K562 (cell line): ENCODE measurements at places on chromosomes 1 and 21.

- H3K4me1 ChIP-seq: peaks cover 19% of the 10 kb centered on the region; the same call in 2 of the 3 replicates
- no peak overlapping the region for H3K27ac ChIP-seq
- no peak overlapping the region for H3K4me3 ChIP-seq
- peak; percentile 71 for DNase-seq
- no peaks in the 10 kb centered on the region for H3K36me3 ChIP-seq
- H3K27me3 ChIP-seq: no peaks in the 10 kb centered on the region; the same call in 1 of the 2 replicates
These were observed 85.2 kb downstream of the TBX19 start for GRCh38 chr1:168365719-168366479.

GRCh38 chr1:46039571-46040052, 92.8 kb downstream of the PIK3R3 start:
- H3K36me3 ChIP-seq: peaks cover 2% of the 10 kb centered on the region; the same call in 1 of the 3 replicates
- no peaks in the 10 kb centered on the region for H3K27me3 ChIP-seq
- DNase-seq: no peak
- no peak overlapping the region for H3K27ac ChIP-seq
- peaks cover 12% of the 10 kb centered on the region for H3K4me1 ChIP-seq

DNA sequence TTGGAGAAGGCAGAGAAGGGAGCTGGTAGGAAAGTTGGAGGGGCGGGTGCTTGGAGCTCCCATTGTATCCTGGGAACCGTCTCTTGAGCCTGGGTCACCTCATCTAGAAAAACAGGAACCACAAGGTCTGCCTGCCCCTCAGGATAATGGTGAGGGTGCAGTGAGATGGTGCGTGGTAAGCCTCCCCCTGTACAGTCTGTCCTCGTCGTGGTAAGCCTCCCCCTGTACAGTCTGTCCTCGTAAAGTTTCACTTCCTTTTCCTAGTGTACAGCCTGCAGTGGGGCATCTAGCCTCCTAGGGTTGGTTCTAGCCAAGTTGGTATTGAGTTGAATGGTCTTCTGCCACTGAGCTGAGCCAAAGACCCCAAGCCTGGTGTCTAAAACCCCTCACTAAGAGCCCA, 66.5 kb upstream of the IGSF21 start:
- no peaks in the 10 kb centered on the region; the same call in 1 of the 2 replicates for H3K27me3 ChIP-seq
- no peak overlapping the region for H3K27ac ChIP-seq
- no peak for DNase-seq
- no peak overlapping the region for H3K4me3 ChIP-seq

DNA sequence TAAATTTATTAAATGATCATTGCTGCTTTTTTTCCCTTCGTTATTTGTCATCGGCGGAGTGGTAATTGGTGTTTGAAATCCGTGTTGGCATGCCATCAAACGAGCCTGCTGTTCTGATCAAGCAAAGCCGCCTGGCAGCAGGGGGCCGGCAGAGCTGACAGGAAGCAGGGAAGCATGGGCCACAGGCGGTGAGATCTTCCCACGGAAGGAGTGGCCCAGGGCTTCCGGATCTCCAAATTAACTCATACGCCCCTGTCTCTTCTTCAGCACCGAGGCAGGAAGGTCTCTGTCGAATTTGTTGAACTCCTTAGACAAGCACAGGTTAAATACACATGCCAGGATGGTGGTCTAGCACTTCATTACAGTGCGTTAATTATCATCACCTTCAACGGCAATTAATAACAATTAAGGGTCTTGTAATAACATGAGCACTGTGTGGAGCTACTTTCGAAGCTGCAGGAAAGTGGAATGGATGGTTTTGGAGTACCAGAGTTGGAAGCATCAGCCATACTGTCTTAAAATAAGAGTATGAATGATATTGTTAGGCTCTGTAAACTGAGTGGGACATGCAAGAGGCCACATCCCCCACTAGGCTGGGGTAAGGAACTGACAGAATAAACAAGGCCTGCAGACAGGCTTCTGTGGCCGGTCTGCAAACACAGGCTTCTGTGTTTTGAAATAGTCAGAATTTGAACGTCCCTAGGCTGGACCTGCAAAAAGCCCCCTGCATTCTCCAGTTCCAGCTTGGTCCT, 199.4 kb upstream of the DAB1 start:
- H3K4me1 ChIP-seq: no peaks in the 10 kb centered on the region
- no peaks in the 10 kb centered on the region for H3K36me3 ChIP-seq
- H3K4me3 ChIP-seq: no peak overlapping the region
- no peaks in the 10 kb centered on the region for H3K27me3 ChIP-seq
- peak; percentile 8 for DNase-seq

- H3K27me3 ChIP-seq: no peaks in the 10 kb centered on the region
- H3K4me1 ChIP-seq: no peaks in the 10 kb centered on the region
- no peak overlapping the region for H3K4me3 ChIP-seq
- DNase-seq: no peak
These were observed 21.5 kb downstream of the LRIG2 start for GRCh38 chr1:113094506-113094905.

DNA sequence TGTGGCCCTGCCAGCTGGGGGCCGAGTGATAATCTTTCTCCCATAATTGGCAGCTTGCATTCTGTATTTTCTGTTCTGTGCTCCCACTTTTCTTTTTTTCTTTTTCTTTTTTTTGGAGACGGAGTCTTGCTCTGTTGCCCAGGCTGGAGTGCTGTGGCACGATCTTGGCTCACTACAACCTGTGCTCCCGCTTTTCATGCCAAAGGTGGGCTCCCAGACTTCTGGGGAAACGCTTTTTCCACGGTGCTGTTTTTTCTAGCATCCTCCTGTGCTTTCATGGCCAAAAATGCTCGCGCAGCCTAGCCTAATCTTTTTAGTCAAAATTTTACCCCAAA, 585 bp upstream of the AHCTF1 start:
- peak overlapping the region; percentile 97 for H3K4me3 ChIP-seq
- peak overlapping the region; percentile 94 for H3K27ac ChIP-seq
- peaks cover 21% of the 10 kb centered on the region for H3K36me3 ChIP-seq
- DNase-seq: no peak
- peaks cover 11% of the 10 kb centered on the region for H3K4me1 ChIP-seq

DNA sequence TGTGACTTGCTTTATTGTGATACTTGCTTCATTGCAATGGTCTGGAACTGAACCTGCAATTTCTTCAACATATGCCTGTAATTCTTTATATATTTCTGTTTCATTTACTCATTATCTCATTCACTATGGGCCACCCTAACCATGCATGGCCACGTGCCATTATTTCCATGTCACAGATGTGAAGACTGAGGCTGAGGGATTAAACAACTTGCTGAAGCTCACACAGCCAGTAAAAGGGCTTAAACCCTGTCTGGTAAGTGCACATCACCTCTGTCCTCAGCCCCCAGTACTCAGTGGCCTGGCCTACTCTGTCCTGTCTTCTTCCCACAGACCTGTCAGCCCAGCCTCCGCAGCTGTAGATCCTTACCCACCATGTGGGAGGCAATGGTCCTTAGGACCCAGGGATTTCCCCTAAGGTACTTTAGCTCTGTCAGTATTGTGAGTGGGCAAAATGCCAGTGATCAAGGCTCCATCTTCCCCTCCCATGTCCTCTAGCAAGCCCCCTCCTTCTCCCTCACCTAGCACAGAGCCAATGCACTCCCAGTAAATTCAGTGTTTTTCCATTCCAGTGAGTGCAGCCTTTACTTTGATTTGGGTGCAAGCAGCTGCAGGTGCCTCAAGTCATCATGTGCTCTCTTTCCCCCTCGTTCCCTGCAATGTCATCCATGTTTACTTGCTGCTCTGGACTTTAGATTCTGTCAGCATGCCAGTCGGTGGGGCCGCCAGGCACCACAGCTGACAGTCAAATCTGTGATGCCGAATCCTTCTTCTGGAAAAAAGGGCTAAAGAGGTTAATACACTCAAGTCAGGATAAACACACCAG, 228.2 kb upstream of the PROX1 start:
- no peak for DNase-seq
- no peak overlapping the region for H3K27ac ChIP-seq
- H3K4me3 ChIP-seq: no peak overlapping the region
- no peaks in the 10 kb centered on the region for H3K36me3 ChIP-seq
- peaks cover 2% of the 10 kb centered on the region; the same call in 1 of the 3 replicates for H3K27me3 ChIP-seq

- peak; percentile 46 for DNase-seq
- peaks cover 37% of the 10 kb centered on the region for H3K36me3 ChIP-seq
These were observed 572 bp upstream of the SRSF10 start for GRCh38 chr1:23980728-23981070.

GRCh38 chr1:101264697-101265096, 27.9 kb downstream of the S1PR1 start:
- H3K27ac ChIP-seq: no peak overlapping the region
- H3K27me3 ChIP-seq: no peaks in the 10 kb centered on the region
- no peak for DNase-seq

- H3K36me3 ChIP-seq: peaks cover 58% of the 10 kb centered on the region
- no peak overlapping the region for H3K4me3 ChIP-seq
- H3K27ac ChIP-seq: no peak overlapping the region
- H3K4me1 ChIP-seq: peaks cover 27% of the 10 kb centered on the region
- no peak for DNase-seq
These were observed 34.9 kb downstream of the SSBP3 start for GRCh38 chr1:54371038-54371941.

GRCh38 chr1:242196101-242196500, 197.2 kb upstream of the MAP1LC3C start:
- no peaks in the 10 kb centered on the region for H3K27me3 ChIP-seq
- no peak overlapping the region for H3K27ac ChIP-seq
- no peak overlapping the region for H3K4me3 ChIP-seq
- H3K4me1 ChIP-seq: no peaks in the 10 kb centered on the region

GRCh38 chr1:62621907-62622306, 24.6 kb downstream of the ANGPTL3 start:
- DNase-seq: peak; percentile 44
- peaks cover 10% of the 10 kb centered on the region; the same call in 2 of the 3 replicates for H3K4me1 ChIP-seq
- no peaks in the 10 kb centered on the region for H3K27me3 ChIP-seq
- peak overlapping the region; percentile 66; the same call in 2 of the 3 replicates for H3K27ac ChIP-seq
- H3K36me3 ChIP-seq: no peaks in the 10 kb centered on the region

DNA sequence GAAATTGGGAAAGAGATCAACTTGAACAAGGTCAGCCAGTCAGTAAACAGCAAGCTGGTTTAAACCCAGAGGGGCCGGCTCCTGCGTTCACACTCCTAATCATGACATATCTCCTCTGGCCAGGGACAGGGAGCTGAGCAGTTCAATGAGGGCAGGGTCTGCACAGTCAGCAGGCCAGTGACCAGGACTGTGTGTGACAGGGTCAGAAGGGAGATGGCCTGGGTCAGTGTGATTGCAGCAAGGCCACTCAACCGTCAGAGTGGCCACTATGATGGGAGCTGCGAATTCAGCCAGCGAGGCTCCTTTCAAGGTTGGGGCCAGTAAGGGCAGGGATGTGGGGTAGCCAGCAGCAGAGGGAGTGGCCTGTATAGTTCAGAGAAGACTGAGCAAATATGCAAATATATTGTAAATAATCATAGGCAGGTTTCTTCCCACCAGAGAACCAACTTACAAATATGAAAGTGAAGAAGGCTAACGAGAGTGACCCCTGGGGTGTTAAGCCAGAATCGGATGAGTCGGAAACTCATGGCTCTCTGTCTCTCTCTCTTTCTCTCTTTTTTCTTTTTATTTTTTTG, 20.0 kb downstream of the NOL9 start:
- H3K27me3 ChIP-seq: no peaks in the 10 kb centered on the region
- H3K36me3 ChIP-seq: peaks cover 87% of the 10 kb centered on the region
- no peak for DNase-seq
- H3K27ac ChIP-seq: no peak overlapping the region
- H3K4me3 ChIP-seq: no peak overlapping the region

DNA sequence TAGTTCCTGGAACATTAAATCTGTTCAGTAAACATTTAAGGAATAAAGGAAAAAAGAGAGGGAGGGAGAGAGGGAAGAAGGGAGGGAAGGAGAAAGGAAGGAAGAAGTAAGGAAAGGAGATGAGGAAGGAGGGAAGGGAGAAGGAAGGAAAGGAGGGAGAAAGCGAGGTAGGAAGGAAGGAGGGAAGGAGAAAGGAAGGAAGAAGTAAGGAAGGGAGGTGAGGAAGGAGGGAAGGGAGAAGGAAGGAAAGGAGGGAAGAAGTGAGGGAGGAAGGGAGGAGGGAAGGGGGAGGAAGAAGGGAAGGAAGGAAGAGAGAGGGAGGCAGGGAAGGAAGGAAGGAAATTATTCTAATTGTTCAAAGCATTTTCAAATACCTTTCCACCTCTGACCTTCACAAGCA, 77.2 kb upstream of the JUN start:
- H3K4me3 ChIP-seq: no peak overlapping the region
- no peaks in the 10 kb centered on the region; the same call in 1 of the 2 replicates for H3K4me1 ChIP-seq
- H3K27me3 ChIP-seq: no peaks in the 10 kb centered on the region
- H3K27ac ChIP-seq: no peak overlapping the region
- DNase-seq: no peak
- H3K36me3 ChIP-seq: no peaks in the 10 kb centered on the region

DNA sequence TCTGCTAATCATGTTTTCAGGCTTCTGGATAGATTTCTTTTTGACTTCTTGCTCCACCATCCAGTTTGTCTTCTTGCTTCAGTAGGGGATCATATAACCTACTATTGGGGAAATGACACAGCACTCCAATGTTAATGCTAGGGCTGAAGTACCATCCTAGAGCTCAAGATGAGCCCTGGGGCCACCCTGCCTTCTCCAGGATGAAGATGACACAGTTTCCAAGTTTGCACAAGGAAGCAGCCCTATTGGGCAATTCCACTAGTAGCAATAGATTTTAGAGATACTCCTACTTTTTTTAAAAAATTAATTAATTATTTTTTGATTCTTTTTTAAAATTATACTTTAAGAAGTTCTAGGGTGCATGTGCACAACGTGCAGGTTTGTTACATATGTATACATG, 11.3 kb upstream of the KLF18 start:
- H3K27ac ChIP-seq: no peak overlapping the region
- no peaks in the 10 kb centered on the region for H3K36me3 ChIP-seq
- no peak for DNase-seq
- H3K27me3 ChIP-seq: peaks cover 26% of the 10 kb centered on the region
- H3K4me3 ChIP-seq: no peak overlapping the region

DNA sequence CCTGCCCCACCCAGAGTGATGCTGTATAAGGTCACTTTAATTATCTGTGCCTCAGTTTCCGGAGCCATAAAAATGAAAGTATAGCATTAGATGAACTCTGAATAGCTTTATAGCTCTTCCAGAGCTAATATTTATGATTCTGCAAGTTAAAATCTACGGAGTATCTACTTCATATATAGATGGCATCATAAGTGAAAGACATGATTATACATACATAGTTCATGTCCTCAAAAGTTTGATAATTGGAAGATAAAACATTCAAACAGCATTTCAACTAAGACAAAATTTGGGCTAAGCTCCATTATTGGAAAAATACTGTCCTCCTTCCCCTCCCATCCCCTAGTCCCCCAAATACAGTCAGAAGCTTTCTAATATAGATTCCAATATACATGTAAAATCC, 4.2 kb downstream of the AKT3 start:
- no peak for DNase-seq
- peaks cover 4% of the 10 kb centered on the region; the same call in 1 of the 2 replicates for H3K27me3 ChIP-seq
- H3K27ac ChIP-seq: no peak overlapping the region

DNA sequence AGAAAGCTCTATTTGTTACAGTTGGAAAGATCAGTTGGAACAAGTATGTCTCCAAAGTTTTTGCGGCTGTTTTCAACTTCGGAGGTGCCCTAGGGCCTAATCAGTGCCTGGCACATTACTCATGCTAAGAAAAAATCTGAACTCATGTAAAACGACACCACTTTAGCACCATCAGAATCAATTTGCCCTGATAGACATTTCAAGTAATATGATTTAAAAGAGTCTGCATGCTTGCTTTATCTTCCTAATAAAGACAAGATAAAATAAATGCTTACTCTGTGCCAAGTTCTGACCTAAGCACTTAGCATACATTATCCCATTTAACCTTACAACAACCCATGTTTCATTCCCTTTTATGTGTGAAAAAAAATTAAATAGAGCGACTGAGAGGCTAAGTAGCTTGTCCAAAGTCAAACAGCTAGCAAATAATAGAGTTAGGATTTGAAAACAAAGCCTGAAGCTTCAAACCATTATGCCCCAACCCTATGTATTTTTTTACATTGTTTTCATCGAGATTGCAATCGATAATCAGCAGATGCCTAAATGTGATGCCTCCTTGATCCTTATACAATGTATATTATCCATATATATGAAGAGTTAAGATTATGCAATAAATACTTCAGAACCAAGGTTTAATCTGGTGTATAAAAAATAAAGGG, 91.3 kb downstream of the DENND1B start:
- H3K4me1 ChIP-seq: no peaks in the 10 kb centered on the region
- DNase-seq: no peak
- H3K27ac ChIP-seq: no peak overlapping the region
